Amniotic epithelial cell (primary cell): ENCODE measurements at places on chromosomes 2 and 18.

DNA sequence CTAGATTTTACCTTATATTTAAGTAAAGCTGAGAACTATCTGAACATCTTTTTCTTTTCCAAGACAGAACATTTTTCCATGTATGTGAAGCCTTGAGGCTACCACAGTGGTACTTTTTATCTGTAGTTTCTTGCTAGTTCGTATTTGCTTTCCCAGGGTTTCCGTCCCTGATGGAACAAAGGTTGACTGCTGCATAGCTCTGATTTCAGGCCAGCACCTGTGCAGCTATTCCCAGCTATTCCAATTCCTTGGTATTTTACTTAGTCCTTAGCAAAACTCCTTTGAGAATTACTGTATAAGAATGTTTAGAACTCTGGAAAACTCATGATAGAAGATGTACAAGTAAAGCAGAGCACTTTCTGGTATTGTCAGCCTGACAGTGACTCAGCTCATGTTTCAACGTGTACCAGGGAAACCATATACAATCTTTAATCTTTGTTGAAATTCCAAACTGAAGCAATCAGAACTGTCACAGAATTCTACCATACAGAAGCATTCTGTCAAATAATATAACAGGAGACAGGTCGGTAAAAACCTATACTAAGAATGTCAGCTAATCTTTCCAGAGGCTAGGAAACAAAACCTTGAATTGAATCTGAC is 162.2 kb downstream of the PKP4 start:
- peak; percentile 50 for DNase-seq

DNA sequence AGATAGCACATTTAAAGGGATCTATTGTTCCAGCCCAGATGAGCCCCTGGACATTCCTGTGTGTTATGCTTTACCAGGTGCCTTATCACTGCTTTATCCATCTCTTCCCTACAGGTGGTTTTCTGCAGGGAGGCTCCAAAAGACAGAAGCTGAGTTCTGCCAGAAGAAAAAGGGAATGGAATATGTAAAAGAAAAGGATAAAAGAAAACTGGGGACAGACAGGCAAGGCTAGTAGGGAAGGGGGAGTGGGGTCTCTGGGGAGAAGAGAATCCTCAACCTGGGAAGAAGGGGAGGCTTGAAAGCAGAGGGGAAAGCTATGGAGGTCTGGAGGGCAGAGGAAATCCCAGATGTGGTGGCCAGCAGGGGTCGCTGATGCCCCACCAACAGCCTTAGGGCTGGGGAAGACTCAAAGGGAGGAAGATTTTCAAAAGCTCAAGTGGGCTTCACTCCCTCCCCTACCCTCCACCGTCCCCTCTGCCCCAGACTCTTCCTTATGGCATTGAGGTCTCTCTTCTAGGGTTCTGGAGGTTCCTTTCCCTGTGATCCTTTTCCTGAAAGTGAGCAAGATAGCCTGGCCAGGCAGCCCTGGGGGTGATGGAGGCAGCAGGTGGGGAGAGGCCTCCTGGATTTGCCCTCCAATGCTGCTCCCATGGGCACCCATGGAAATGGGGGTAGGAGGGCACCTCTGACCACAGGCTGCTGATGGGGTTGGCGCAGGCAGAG is 178.1 kb upstream of the PKDCC start:
- peak; percentile 50 for DNase-seq

DNA sequence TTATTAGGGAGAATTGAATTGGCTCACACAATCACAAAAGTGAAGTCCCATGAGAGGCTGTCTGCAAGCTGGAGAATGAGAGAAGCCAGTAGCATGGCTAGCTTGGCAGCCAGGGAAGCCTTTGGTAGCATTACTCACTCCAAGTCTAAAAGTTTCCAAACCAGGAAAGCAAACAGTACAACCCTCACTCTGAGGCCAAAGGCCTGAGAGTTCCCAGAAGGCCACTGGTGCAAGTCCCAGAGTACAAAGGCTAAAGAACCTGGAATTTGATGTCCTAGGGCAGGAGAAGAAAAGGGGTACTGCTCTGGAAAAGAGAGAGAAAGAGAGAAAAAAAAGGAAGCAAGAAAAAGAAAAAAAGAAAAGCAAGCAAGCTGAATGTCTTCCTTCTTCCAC is 318.2 kb downstream of the RND3 start:
- peak; percentile 80 for DNase-seq

DNA sequence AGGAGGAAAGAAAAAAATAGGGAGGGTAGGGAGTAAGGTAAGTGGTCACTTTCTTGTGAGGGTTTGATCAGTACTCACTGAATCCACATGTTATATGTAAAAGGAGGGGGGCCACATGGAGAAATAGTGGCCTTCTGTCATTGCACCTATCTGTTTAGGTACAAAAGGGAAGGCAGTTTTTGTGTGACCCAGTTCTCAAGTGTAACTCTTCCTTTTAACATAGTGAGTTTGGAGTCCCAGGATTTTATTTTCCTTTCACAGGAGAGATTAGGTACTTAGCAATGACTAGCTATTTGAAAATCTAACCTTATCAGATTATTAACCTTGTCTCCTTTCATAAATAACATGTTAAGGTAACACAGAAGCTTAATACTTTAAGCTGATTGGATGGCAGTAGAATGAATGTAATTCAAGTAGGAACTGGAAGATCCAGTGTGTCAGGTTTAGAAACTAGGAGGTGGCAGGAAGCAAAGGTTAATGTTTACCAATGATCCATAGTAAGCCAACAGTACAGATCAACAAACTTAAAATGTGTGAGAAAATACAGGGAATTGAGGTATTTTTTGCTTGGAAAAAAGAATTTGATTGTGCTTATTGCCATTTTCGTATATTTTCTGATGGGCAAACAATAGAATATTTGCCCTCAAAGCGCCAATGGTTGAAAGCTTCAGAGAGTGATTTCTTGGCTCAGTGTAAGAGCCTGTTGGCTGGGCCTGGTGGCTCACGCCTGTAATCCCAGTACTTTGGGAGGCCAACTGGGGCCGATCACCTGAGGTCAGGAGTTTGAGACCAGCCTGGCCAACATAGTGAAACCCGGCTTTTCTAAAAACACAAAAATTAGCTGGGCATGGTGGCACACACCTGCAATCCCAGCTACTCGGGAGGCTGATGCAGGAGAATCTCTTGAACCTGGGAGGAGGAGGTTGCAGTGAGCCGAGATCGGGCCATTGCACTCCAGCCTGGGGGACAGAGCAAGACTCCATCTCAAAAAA is 11.3 kb downstream of the HNMT start:
- no peak for DNase-seq

- peak; percentile 62 for DNase-seq
Observed at GRCh38 chr2:159249990-159250715, 36.4 kb downstream of the WDSUB1 start.

DNA sequence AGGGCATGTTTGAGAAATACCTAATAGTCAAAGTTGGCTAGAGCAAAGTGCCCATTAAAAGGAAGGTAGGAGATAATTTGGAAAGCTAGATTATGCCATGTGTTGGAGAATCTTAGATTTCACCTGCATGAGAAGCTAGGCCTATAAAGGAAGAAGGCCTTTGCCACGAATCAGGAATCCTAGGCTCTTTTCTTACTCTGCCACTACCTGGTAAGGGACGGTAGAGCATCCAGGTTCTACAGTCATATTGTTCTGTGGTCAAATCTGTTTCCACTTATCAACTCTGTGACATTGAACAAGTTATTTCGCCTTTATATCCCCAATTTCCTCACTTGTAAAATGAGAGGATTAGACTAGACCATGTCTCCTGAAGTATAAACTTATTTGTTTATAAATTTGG is 3.6 kb upstream of the KCNJ3 start:
- no peak for DNase-seq

DNA sequence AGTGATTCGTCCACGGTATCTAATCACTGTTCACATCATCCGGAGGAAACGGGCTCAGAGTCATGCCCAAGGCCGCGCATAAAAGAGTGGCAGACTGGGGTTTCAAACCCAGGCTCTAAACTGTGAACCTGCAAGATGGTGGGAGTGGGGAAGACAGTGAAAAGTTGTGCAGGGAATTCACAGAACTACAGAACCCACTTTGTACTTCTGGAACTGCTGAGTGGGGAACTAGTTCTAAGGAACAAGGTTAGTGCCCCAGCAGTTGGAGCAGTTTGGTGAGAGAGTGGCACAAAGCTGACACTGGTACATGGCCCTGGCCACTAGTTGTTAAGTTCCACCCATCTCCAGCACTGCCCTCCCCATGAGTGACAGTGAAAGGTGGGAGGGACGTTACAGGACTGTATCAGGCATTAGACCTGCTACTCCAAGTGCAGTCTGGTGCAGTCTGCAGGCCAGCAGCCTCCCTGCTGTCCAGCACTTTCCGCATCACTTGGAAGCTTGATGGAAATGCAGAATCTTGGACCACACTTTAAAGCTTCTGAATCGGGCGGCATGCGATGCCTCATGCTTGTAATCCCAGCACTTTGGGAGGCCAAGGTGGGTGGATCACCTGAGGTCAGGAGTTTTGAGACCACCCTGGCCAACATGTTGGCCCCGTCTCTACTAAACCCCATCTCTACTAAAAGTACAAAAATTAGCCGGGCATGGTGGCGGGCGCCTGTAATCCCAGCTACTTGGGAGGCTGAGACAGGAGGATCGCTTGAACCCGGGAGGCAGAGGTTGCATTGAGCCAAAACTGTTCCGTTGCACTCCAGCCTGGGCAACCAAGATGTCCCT is 47.3 kb downstream of the C2orf42 start:
- peak; percentile 50 for DNase-seq

DNA sequence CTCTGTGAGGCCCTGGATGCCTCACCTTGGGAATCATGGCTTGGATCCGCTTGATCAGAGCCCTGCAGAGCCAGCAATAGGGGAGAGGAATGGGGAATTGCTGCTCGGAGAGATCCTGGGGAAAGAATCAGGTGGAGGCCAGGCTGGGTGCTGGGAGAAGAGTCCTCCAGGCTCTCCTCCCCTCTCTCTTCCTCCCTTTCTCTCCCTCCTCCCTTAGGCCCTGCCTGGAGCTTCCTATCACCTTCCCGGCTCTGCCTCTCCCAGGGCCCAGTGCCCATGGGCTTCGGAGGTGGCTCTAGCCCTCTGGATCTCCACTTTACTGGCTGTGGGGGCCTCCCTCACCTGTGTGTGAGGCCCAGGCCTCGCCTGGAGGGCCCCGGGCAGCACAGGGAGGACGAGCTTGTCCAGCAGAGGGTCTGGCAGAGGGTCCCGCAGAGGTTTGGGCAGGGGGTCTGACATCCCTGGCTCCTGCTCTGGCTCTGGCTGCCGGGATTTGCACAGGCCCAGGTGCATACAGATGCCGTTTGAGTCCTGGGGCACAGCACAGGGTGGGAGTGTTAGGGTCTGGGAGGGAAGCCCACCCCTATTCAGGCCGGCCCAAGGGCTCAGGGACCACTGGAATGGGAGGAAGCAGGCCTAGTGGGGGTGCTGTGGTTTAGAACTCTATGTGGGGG is 2.6 kb downstream of the SFTPB start:
- DNase-seq: no peak

DNA sequence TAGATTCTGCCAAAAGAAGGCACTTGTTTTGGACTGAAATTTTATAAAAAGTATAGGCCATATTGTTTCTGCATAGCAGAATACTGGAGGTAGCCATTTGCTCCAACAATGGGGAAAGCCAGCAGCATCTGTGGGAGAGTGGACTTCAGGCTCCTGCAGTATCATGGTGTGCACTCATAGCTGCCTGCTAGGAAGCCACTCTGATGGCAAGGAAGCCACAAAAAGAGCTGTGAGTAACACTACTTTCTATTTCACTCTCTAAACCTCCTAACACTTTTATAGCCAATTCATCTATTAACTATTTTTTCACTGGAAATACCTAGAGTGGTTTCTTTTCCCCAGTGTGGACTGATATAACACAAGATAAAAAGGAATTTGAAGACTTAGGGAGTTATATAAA is 144.4 kb upstream of the KCNJ3 start:
- no peak for DNase-seq

DNA sequence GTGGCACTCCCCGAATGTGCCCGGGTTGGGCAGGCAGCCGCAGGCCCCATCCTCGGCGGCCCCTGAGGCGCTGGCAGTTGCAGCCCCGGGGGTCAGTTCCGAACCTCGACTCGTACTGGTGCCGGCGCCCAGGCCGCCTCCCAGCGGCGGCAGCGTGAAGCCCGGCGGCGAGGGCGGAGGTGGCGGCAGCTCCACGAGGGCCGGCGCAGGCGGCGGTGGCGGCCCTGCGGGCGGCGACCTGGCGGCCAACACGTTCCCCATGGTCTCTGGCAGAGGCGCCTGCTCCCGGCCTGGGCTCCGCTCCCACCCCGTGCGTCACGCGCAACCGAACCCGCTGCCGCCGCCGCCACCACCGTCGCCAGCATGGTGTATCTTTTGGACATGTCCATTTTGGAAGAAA is 196.3 kb downstream of the CCDC74A start:
- no peak for DNase-seq

GRCh38 chr2:102632380-102633175 is 13.2 kb downstream of the SLC9A2 start:
- DNase-seq: no peak

GRCh38 chr18:374721-375168 is 106.9 kb upstream of the THOC1 start:
- DNase-seq: no peak

DNA sequence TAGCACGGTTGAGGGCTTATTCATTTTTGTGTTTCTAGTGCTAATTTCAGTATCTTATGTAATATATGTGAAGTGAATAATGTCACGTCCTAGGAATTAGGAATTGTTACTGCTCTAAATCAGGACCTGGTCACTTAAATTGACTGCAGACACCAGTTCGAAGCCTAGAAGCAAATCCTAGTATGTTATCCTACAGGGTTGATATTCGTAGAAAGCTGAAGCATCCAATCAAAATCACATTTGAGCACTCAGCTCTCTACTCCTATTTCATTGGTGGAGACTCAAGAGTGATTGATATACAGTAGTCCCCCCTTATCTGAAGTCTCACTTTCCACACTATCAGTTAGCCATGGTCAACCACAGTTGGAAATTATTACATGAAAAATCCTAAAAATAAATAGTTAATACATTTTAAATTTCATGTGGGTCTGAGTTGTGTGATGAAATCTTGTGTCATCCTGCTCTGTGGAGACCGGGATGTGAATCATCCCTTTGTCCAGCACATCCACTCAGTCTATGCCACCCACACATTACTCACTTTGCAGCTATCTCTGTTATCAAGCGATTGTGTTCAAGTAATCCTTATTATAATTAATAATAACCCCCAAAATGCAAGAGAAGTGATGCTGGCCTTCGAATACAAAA is 35.2 kb upstream of the SCN9A start:
- DNase-seq: peak; percentile 97

- no peak for DNase-seq
Observed at GRCh38 chr2:232672588-232672987, 24.5 kb upstream of the GIGYF2 start.

GRCh38 chr18:45066210-45066609 is 385.5 kb downstream of the SETBP1 start:
- DNase-seq: no peak
